Testis (tissue), 5 donors: ENCODE measurements at places on chromosomes 16 and 17.

- no peaks in the 10 kb centered on the region for H3K27me3 ChIP-seq
- no peak overlapping the region for H3K4me3 ChIP-seq
- no peak overlapping the region for H3K27ac ChIP-seq
- H3K36me3 ChIP-seq = no peaks in the 10 kb centered on the region
These were observed 150.4 kb upstream of the CIBAR2 start for GRCh38 chr16:85262558-85263238.

- no peaks in the 10 kb centered on the region for H3K27me3 ChIP-seq
- H3K4me1 ChIP-seq = no peaks in the 10 kb centered on the region
- H3K4me3 ChIP-seq = no peak overlapping the region
- H3K27ac ChIP-seq = no peak overlapping the region
These were observed 46.1 kb upstream of the KCNJ2 start for GRCh38 chr17:70123193-70123592.

DNA sequence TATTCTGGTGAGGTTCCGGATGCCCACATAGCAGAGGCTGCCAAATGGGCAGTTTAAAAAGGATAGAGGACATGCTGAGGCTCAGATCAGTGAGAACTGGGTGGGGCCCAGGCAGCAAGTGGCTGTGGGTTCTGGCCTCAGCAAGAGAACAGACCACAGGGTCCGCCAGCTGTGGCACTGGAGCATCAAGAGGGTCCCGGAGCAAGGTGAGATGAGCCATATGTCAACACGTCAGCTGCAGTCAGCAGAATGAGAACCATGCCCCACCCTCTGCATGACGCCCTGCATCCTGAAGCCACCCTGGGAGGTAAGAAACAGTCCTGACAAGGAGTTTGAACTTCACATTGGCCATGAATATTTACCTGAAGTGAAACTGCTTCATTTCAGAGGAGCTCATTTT, 20.1 kb upstream of the CCL5 start:
- no peak overlapping the region for H3K27ac ChIP-seq
- H3K4me1 ChIP-seq = no peaks in the 10 kb centered on the region
- H3K27me3 ChIP-seq = no peaks in the 10 kb centered on the region
- no peak for DNase-seq
- H3K4me3 ChIP-seq = no peak overlapping the region
- no peaks in the 10 kb centered on the region for H3K36me3 ChIP-seq

DNA sequence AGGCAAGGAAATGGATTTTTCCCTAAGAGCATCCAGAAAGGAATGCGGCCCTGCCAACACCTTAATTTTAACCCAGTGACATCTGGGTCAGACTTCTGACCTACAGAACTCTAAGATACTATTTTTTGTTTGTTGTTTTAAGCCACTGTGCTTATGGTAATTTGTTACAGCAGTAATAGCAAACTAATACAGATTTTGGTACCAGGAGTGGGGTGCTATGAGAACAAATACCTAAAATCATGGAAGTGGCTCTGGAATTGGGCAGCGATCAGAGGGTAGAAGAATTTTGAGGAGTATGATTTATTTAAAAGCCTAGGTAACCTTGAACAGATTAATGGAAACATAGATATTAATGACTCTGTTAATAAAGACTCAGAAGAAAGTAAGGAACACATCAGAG, 208.2 kb downstream of the ZNF423 start:
- DNase-seq = no peak
- no peaks in the 10 kb centered on the region for H3K4me1 ChIP-seq
- H3K36me3 ChIP-seq = no peaks in the 10 kb centered on the region
- H3K4me3 ChIP-seq = no peak overlapping the region
- no peaks in the 10 kb centered on the region for H3K27me3 ChIP-seq
- no peak overlapping the region for H3K27ac ChIP-seq

- H3K4me1 ChIP-seq = peaks cover 8% of the 10 kb centered on the region
- no peak overlapping the region for H3K4me3 ChIP-seq
- no peak for DNase-seq
- no peak overlapping the region for H3K27ac ChIP-seq
These were observed 14.7 kb downstream of the GSPT1 start for GRCh38 chr16:11901091-11901490.
